ENCODE measurements at places on chromosomes 2 and 18. TPM values are rescaled to one million over a fixed set of nuclear protein-coding genes. Genes with fewer than 3 reads are reported as not detected.

GRCh38 chr2:118644190-118644589, 203.3 kb downstream of the EN1 start:
- no peaks in the 10 kb centered on the region for H3K4me1 ChIP-seq
- H3K27ac ChIP-seq = no peak overlapping the region
- DNase-seq = no peak
- H3K36me3 ChIP-seq = no peaks in the 10 kb centered on the region
- H3K27me3 ChIP-seq = no peaks in the 10 kb centered on the region
- H3K4me3 ChIP-seq = no peak overlapping the region

GRCh38 chr18:9994701-9995235, 81.0 kb downstream of the VAPA start:
- peaks cover 34% of the 10 kb centered on the region for H3K4me1 ChIP-seq
- no peak overlapping the region for H3K4me3 ChIP-seq
- no peaks in the 10 kb centered on the region for H3K36me3 ChIP-seq

DNA sequence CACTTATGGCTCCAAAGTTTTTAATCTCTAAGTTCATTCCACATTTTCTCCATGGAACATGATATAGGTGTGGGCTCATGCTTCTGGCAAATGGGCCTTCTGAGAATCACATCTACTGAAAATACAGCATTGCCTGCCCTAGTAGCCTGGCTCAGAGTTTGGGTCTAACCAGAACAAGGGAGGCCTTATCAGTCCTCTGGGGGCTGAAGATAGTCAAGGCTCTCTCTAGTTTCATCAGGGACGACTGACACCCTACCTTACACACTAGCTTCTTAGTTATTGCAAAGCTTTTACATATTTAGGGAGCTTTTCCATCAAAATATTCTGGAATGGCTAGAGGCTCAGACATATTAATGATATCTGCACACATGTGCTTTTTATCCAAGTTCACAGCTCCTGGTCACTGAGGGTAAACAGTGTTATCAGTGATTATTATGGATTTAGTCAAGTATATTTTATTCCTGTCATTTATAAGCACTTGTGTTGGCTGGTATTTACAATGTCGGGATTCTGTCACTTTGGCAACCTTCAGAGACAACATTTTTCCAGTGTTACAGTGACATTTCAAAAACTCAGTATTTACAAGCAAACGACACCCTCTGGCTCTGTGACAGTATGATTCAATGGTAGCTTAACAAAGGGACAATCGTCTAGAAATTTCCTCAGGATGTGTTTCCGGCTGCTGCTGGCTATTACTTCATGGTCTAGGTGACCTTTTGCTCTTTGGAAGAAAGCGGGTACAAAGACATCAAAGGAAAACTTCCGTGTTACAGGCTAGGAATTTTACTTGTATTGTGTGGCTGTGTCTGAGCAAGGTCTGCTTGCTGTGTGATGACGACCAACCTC, 200.6 kb downstream of the TCF4 start:
- peaks cover 18% of the 10 kb centered on the region for H3K4me1 ChIP-seq
- no peak overlapping the region for H3K4me3 ChIP-seq
- no peaks in the 10 kb centered on the region for H3K36me3 ChIP-seq
- peak; percentile 16 for DNase-seq

DNA sequence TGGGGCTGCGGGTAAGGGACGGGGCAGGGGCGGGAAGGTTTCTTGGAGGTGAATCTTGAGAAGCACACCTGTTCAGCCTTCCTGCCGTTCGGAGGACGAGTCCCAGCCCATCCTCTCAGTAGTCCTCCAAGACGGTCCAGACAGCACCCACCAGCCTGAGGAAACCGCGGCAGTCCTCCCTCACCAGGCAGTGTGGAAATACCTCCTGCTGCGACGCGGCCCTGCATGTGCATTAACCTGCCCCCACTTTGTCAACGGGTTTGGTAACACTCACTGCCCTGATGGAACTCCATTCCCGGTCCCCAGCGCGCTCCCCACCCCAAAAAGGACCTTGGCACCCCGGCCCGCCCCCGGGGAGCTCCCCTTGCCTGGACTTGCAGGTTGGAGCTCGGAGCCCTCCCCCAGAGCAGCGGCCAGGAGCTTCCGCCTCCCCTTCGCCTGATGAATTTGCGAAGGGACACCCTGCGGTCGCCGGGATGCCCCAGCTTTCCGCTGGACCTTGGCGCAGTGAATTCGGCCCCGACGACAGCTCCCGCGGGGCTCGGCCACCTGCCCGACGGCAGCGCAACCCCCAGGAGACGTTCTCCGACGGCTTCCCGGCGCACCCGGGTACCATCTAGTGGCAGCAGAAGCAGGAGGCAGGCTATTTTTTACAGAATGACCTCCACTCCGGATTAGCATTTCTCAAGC, 31.5 kb downstream of the ACVR1C start:
- H3K4me3 ChIP-seq = no peak overlapping the region
- no peak overlapping the region for H3K27ac ChIP-seq
- H3K27me3 ChIP-seq = no peaks in the 10 kb centered on the region
- peaks cover 3% of the 10 kb centered on the region for H3K4me1 ChIP-seq
- peak; percentile 45 for DNase-seq
- no peaks in the 10 kb centered on the region for H3K36me3 ChIP-seq

DNA sequence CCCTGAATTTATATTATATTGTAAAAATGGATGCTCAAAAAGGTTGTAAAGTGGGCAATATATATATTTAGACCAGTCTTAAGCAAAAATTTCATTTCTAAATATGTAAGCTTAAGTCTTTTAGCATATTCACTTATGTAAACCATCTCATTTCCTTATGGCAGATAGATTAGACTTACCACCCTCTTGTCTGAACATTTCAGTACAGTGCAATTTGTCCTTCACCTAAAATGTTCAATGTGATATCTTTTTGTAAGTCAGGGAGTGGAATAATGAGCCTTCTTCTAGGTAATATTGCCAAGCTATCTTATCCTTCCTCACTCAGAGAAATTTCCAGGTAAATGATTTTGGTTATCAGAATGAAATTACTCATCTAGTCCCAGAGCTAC, 92.3 kb downstream of the KLF7 start:
- H3K27me3 ChIP-seq = no peaks in the 10 kb centered on the region
- peaks cover 4% of the 10 kb centered on the region for H3K4me1 ChIP-seq
- H3K36me3 ChIP-seq = no peaks in the 10 kb centered on the region

DNA sequence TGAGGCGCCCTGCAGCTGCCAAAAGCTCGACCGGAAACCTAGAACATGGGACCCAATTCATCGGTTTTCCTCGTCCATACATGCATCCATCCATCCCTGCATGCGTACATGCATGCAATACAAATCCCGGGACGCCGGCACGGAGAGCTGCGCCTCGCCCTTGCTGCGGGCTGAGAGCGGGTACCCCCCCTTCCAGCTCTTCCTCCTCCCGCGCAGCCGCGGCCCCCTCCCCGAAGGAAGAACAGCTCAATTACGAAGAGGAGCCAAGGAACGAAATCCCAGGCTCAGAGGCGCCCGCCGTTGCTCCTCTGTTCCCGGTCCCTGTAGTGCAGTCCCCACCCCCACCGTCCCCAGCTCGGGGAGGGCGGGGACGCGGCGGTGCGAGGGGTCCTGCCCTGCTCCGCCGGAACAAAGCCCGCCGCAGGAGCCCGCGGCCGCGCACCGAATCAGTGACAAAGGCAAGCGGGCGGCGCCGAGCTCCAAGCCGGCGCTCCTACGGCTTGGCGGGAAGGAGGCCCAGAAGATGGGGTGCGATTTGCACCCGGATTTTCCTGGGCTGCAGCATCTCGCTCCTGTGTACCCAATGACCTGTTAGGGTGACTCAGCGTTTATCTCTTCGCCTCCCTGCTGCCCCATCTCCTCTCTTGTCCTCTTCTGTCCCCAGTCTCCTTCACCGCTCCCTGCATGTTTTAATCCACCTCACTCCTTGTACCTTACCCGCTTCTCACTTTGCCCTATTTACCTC, 8.9 kb upstream of the POU3F3 start:
- H3K4me1 ChIP-seq = peaks cover 27% of the 10 kb centered on the region
- no peak overlapping the region for H3K27ac ChIP-seq
- no peaks in the 10 kb centered on the region for H3K27me3 ChIP-seq
- no peak overlapping the region for H3K4me3 ChIP-seq

DNA sequence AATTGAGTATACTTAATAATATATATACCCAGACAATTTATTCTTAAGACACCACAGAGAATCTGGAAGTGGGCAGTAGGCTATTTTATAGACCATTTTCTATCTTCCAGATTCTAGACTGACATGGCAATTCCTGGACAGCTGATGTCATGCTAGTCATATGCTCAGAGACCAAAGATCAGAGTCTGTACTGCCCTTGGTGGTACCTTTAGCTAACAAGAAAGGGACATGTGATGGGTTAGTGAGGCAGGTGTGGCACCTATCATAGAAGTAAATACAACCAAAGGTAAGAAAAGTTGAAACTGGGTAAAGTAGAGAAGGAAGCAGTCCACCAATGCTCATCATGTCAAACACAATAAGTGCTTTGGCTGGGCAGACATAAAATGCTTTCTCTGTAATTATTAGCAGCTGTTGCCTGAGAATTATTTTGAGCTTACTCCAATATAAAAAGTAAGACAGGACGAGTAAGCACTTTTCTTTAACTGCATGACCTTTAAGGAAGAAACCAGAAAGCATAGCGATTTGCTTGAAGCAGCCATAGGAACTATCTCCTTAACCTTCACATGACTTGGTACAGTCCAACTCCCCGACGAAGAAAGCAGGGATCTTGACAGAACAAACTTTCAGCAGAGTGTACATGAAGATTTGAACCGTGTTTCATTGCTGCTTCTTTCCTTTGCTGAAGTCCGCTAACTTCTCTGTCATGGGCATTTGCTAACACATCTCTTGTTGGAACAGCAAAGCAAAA, 47.1 kb downstream of the SLC40A1 start:
- no peak for DNase-seq
- no peaks in the 10 kb centered on the region for H3K4me1 ChIP-seq
- H3K4me3 ChIP-seq = no peak overlapping the region
- H3K27me3 ChIP-seq = no peaks in the 10 kb centered on the region

GRCh38 chr18:33812186-33812585, 234.2 kb downstream of the ASXL3 start:
- no peak overlapping the region for H3K27ac ChIP-seq
- H3K4me3 ChIP-seq = no peak overlapping the region
- no peak for DNase-seq
- H3K36me3 ChIP-seq = no peaks in the 10 kb centered on the region

DNA sequence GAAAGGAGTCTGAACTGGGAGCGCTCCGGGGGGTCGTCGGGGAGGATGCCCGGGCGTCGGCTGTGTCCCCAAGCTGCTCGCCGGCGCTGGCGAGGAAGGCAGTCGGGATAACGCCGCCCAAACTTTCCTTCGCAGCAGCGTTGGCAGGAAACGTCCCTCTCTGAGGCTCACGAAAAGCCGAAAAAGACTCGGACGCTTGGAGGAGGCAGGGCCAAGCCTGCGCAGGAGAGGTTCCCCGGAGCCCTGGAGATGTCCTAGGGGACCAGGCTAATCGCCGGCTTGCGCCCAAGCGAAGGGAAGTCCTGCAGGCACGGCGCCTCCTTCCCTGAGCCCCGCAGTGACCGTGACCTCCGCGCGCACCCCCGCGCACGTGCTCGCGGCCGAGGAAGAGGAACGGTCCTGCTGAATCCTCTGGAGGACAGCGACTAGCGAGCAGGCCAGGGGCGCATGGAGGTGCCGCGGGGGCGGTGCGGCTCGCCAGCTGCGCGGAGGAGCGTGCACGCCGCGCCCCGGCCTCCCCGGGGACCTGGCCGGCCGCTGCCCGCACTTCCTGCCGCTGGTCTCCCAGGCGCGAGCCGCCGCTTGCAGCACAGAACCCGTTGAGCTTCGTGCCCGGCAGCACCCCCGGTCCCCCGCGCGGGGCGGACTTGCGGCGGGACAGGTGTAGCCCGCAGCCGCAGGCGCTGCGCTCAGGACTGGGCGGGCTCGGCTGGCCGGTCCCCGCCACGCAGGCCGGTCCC, at the start of gene SH3RF3:
Gene SH3RF3, plus strand, starts transcription at position 590 of the 740 bp plus-strand sequence.
- H3K36me3 ChIP-seq = no peaks in the 10 kb centered on the region
- peaks cover 22% of the 10 kb centered on the region for H3K4me1 ChIP-seq
- peak; percentile 28 for DNase-seq
- no peaks in the 10 kb centered on the region for H3K27me3 ChIP-seq

GRCh38 chr18:31618801-31619200, 27.1 kb downstream of the TTR start:
- no peak overlapping the region for H3K27ac ChIP-seq
- no peaks in the 10 kb centered on the region for H3K27me3 ChIP-seq
- H3K4me3 ChIP-seq = no peak overlapping the region

DNA sequence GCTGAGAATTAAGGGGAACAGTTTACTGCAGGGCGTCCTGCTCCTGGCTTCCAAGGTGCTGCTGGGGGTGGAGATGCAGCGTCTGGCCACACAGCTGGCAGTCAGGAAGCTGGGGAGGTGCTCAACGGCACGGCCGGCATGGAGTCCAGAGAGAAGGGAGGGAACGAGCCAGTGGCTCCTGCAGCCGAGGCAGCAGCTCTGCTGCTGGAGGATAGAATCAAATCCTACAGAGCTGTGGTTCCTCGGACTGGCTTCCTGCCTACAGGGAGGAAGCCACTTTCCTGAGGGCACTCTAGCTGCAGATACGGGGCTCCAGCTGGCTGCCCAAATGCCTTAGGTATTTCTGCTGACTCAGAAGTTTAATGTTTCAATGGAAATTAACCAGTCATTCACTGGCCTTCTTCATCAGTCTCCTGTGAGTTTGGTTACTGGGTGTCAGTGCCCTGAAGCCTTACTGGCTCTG, 266.3 kb downstream of the TWIST2 start:
- H3K4me3 ChIP-seq = no peak overlapping the region
- peaks cover 25% of the 10 kb centered on the region for H3K4me1 ChIP-seq
- H3K27me3 ChIP-seq = no peaks in the 10 kb centered on the region
- H3K27ac ChIP-seq = peak overlapping the region; percentile 14
- peak; percentile 30 for DNase-seq
- H3K36me3 ChIP-seq = no peaks in the 10 kb centered on the region

GRCh38 chr2:33108483-33109443, 162.0 kb downstream of the LTBP1 start:
- DNase-seq = no peak
- no peak overlapping the region for H3K4me3 ChIP-seq
- H3K27me3 ChIP-seq = no peaks in the 10 kb centered on the region
- no peak overlapping the region for H3K27ac ChIP-seq
- no peaks in the 10 kb centered on the region for H3K36me3 ChIP-seq

- no peaks in the 10 kb centered on the region for H3K27me3 ChIP-seq
- H3K4me3 ChIP-seq = no peak overlapping the region
- no peak overlapping the region for H3K27ac ChIP-seq
- H3K36me3 ChIP-seq = no peaks in the 10 kb centered on the region
Observed at GRCh38 chr2:121881038-121881437, 125.6 kb downstream of the TSN start.

DNA sequence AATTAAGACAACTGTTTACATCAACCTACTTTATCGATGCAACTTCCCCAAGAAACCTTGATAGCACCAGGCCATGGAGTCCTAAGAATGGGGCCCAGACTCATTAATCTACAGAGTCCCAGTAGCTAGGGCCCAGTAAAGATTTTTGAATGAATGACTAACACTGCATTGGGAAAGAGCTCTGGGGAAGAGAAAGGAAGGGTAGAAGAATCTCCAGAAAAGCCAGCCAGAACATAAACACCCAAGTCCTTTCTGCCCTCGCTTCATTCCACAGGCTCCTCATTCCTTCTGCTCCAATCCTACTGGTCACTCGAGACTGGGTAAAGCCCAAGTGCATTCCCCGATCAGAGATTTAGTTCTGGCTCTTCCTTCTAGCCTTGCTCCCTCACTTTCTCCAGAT, 44.3 kb downstream of the CYRIA start:
- H3K4me3 ChIP-seq = no peak overlapping the region
- no peaks in the 10 kb centered on the region for H3K36me3 ChIP-seq
- H3K27me3 ChIP-seq = no peaks in the 10 kb centered on the region
- peaks cover 27% of the 10 kb centered on the region for H3K4me1 ChIP-seq
- H3K27ac ChIP-seq = no peak overlapping the region

Gene SP5
- not detected for total RNA-seq

Gene LIMS1
- 19.1 TPM for total RNA-seq

Gene EVA1A
- total RNA-seq = 27.5 TPM

Gene TOGARAM2
- total RNA-seq = 0.26 TPM

Gene TDRD15
- 0.33 TPM for total RNA-seq

Gene SLC9A4
- total RNA-seq = 0.78 TPM

Gene DYNAP
- total RNA-seq = not detected
